ENCODE measurements at places on chromosomes 1 and 21.

DNA sequence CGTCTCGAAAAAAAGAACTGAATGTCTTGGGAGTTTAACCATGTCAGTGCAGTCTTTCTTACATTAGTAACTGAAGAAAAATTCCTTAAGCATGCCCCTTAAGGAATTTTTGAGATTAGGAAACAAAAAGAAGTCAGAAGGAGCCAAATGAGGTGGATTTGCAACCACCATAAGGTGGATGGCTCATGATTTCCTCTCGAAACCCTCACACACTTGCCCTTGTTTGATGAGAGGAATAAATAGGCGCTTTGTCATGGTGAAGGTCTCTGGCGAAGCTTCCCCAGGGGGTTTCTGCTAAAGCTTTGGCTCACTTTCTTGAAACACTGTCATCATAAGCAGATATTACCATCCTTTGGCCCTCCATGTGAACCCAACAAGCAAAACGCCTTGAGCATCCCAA is 68.2 kb downstream of the POFUT2 start:
- no peak for DNase-seq

DNA sequence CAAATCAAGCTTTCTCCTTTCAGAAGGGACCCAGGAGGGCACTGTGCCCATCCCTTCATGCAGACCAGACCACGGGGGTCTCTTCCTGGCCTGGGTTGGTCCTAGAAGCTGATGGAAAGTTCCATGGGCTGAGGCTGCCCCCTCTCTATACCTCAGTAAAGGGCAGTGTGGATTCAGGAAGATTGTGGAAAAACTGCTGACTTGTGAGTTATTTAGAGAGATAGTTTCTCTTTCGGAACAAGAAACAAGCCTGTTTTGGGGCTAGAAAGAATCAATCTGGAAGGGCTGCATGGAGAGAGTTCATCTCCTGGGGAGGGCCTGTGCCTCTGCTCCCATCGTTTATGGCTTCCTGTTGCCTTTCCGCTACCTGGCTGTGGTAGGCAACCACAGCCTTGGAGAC is 803 bp downstream of the CHIT1 start:
- no peak for DNase-seq

- DNase-seq, result peak; percentile 61
Observed at GRCh38 chr21:32940079-32941014, 85.4 kb upstream of the OLIG2 start.

DNA sequence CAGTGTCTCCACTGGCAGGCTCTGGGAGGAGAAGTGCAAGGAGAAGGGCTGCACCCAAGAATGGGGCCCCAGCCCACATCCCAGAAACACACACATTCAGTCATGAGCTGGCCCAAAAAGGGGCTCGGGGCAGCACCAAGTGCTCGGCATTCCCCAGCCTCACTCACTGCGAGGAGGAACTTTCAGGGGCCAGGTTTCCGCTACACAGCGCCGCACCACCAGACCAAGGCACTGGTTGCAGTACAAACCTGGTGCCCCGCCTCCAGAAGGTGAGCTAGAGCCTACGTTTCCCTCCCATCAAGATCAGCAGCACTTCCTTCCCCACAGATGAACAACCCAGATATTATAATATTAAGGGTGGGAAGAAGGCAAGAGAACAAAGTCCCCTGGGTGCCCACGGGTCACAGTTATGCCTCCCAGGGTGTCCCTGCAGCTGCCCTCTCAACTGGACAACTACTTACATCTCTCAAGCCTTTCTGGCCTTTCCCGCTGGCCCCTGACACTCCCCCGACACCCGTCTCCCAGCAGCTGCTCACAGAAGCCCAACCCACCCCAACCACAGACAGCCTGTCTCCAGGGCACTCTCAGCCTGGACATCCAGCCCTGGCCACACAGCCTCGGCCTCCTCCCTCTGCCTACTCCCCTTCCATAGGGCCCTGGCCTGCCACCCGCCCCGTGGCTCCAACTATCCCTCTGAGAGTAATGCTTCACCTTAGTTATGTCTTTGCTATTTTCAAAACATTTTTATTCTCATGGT is 3.8 kb downstream of the PBXIP1 start:
- no peak for DNase-seq

DNA sequence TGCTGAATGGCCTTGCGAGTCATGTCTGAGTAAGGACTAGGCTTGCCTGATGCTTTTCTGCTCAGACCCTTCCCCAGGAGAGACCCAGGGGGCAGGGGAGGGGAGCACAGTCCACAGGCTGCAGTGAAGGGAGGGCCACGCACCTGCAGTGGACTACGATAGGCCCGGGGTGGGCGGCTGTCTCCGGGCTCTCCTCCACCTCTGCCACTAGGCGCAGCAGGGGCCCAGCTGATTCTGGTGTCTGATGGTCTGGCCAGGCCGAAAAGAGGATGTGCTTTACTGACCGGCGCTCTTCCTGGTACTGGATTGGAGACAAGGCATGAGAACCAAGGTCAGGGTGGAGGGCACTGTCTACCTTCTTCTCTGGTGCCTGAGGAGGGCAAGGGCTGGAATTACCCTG is 7.9 kb upstream of the ARL8A start:
- DNase-seq, result peak; percentile 39

DNA sequence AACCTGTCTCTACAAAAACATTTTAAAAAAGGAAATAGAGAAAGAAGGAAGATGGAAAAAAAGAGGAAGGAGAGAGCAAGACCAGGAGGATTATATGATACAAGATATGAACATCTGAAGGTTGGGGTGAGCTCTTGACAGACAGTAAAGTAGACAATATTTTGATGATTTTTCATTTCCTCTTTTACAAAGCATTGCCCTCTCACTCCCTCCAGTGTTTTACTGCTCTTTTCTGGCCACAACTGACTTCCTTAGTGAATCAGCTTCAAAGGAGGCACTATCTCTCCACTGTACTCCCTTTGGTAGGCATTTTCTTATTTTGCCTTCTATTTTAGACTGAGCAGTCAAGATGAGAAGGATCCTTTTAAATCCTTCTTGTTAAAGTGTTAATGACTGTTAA is 296.7 kb downstream of the KCTD3 start:
- no peak for DNase-seq

- DNase-seq, result no peak
Observed at GRCh38 chr21:25733859-25734653, 648 bp downstream of the ATP5PF start.

DNA sequence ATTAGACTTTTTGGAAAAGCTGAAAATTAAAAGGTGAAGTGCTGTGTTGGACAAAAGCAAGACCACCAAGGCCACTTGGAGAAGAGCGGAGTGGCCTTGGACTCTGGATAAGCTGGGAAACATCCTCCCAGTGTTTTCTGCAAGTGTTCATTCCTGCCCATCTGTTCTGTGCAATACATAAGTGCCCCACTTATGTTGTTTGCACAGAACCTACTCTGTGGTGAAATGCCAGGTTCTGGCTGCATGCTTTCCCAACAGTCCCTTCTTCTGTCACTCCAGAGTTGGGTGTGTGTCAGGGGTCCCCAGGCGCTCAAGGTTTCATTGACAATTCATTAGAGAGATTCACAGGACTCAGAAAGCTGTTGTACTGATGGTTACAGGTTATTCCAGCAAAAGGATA is 30.3 kb downstream of the NHLH2 start:
- DNase-seq, result no peak

DNA sequence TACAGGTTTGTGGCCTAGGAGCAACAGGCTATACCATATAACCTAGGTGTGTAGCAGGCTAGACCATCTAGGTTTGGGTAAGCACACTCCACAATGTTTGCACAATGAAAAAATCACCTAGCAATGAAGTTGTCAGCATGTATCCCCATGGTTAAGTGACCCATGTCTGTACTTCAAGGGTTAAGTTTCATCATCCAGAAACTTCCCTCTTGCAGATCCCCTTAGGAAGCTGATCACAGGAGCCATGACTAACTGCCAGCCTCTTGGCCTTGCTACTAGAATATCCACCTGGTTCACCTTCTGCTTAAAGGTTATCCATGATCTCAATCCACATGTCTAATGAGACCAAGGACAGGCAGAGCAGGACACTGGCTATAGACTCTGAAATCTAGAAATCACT is 3.5 kb upstream of the UBXN10 start:
- no peak for DNase-seq

GRCh38 chr1:7680955-7681268 is 90.2 kb upstream of the VAMP3 start:
- no peak for DNase-seq

DNA sequence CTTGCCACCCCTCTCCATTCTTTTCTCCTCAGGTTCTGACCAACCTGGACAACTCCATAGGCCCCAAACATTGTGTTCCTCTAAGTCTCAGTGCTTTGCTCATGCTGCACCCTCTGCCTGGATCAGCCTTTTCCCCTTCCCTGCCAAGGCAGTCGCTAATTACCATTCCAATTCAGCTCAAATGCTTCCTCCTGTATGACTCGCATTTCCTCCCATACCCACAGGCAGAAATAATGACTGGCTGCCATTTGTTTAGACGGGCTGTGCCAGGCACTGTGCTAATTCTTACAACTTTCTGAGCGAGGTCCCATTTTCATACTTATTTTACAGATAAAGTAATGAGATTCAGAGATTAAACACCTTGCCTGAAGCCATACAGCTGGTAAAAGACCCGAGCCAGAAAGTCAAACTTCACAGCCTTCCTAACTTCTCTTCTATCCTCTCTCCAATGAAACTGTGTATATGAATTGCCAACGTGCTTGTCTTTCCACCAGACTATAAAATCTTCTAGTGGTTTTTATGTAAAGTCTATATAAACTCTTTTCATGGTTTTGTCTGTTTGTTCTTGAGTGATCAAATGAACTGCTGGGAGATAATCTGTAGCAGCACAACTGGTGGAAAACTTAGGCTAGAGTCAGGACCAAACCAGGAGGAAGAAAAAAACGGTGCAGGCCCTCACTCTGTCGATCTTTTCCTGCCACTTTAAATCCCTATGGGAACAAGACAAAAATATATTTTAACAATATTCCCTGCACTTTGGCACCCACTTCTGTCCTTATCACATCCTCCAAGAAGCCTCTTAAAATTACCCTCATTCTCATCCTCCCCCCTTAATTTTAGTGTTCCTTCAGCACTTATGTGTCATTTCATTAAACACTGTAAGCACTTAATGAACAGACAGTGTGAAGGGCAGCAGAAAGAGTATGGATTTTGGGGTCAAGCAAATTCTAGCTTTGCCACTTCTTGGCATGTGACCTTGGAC is 33.7 kb downstream of the RAB3B start:
- no peak for DNase-seq

- DNase-seq, result peak; percentile 80
Observed at GRCh38 chr1:2801535-2802291, at the start of gene TTC34. TSS of gene TTC34 (minus strand) at chr1:2801693. CDS start at chr1:2800827, 866 bp downstream.

DNA sequence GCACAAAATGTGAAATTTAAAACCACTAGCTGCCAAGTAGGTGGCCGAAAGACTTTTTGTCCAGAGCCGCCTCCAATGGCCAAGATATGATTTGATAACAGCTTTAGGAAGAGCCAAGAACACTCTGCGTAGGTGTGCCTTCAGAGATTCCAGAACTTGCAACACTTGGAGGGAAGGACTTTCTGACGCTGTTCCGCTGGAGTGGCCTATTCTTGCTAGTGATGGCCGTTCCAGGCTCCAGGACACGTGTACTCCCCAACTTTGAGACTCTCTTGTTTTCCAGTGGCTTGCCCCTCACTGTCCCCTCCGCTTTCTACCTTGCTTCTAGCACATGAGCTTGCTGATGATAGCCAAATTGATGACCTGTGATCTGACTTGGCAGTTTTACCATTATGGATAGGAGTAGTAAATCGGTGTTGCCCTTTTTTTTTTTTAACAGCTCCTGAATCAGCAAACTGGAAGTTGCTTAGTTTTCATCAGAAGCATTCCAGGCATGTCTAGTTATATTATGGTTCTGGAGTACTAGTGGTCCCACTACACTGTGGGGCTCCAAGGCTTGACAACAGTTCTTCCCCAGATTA is 1.0 kb downstream of the PRDX6 start:
- DNase-seq, result no peak

- no peak for DNase-seq
Observed at GRCh38 chr1:94983171-94983739, 56.3 kb upstream of the CNN3 start.

DNA sequence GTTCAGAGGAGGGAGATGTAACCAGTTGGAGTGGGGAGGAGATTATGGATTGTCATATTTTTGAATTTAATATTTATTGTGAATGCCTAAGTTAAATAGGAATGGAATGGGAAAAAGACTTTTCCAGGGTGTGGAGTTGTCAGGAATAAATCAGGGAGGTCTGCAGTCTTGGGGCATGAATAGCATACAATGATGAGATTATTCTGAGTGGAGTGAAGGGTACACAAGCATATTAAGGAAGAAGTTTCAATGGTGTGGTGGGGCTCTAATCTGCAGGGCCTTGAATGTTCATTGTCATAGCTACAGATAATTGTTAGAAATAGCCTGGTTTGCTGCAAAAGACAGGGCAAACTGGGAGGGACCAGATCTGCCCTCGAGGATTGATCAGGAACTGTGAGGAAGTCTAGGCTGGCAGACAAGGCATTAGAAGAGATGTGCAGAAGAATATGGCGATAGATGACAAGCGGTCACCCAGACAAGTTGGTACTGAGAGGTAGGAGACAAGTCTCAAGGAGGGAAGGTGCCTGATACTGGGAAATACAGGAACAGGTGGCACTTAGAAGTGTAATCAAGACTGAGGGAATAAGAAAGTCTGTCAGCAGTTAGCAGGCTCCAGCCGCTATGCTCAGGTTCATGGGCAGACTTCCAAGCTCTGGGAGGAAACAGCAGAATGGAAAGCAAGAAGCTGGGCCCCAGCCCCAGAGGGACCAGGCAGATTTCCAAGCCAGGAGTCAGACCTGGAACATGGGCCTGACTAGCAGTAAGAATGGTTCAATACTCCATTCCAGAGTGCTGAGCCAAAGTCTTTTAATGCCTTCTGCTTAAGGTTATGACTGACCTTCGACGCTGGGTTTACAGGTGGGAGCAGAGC is 20.9 kb upstream of the RGL1 start:
- DNase-seq, result no peak
